ENCODE measurements at places on chromosomes 3 and 15.

GRCh38 chr15:83928878-83929418 lies 275.0 kb downstream of the ADAMTSL3 start:
- DNase-seq, result no peak

DNA sequence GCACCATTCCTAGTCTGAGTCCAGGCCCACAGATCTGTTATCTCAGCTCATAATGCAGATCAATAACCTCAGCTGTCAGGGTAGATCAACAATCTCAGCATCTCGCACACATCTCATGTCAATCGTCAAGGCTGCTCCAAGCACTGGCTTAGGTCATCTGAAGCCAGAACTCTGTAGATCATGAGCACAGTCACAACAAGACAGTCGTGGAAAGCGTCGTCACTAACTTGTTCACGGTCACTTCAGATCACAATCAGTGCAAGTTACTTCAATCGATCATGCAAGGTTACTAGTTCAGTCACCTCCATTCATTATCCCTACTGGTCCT lies 71.8 kb downstream of the RBPMS2 start:
- no peak for DNase-seq

DNA sequence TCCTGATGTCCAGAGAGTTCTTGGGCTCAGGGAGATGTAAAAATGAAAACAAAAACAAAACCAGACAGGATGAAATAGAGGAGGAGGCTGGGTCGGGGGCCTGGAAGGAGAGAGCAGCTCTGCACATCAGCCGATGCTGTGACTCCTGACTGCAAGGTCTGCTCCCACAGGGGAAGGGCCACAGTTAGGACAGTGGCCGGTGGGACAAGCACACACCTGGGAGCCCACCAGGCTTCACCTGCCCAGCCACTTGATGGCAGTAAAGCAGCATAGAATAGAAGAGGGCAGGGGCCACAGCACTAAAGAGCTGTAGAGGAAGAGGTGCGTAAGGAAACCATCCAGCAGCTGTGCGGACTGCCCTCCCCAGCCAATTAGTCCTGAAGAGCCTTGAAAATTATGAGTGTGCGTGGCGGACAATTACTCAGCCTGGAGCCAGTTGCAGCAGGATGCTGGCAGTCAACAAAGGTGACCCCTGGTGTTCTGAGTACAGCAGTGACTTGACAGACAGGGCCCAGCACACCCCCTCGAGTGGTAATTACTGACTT lies 29.8 kb downstream of the ALS2CL start:
- DNase-seq, result no peak

DNA sequence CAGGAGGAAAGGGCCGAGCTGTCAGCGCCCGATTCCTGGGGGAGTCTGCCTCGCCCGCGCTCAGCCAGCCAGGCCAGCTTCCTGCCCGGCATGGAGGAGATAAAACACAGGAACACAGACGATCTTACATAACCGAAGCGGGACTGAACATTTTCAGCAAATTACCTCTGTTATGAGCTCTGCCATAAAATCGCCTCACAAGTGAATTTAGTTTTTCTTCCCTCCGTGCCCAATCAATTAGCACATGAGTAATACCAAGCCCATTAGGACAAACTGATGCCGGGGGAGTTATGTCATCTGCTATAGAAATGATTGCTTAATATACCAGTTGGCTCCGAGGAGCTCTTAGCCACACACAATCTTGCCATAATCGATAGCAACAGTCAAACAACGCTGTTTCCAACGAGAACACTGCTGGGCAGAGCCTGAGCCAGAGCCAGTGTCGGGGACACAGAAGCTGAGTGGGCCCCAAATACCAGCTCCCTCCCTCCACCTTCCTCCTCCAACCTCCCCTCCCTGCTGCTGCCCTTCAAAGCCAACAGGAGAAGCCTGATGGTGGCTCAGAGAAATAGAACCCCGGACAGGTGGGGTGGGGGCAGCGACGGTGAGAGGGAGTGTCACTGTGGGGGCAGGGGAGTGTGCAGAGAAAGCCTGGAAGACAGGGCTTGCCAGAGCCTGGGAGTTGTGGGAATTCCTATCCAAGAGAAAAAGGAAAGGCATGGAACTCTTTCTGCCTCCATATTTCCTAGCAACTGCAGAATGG lies 279.4 kb upstream of the TLE3 start:
- DNase-seq, result peak; percentile 12

GRCh38 chr3:32405711-32406323 lies 14.2 kb downstream of the CMTM7 start:
- DNase-seq, result no peak

- DNase-seq, result no peak
Observed at GRCh38 chr3:169147238-169148008, 516.1 kb downstream of the MECOM start.

DNA sequence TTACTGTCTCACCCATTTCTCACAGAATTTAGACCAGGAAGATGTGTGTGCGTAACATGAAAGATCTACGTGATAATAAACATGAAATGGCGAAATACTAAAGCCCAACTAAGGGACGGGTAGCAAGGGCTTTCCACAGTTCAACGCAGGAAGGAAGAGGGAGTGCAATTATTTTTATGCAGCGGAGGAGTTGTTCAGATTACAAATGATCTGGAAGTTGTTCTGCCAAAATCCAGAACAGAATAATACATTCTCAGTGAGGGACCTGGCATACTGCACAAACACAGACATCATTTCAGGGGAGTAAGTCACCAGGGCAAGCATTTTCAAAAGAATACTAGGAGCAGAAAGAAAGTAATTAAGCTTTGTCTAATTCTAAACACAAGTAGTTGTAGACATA lies 133.6 kb upstream of the RAP2B start:
- DNase-seq, result no peak

DNA sequence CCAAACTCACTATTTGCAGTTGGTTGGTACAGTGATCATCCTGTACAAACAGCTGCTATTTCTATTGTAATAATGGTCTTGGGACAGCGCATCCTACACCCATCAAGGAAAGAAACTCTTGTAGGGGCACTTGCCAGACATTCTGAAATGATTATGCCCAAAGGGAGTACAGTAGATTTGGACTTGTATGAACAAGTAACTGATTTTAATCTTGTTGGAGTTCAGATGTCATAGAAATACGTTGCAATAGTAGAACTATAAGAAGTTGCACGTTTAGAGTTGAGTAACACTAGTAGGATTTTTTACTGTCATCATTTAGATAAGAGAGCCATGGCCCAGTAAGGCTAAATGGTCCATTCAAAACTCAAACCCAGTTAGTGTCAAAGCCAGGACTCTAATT lies 192.8 kb downstream of the SATB1 start:
- DNase-seq, result no peak

DNA sequence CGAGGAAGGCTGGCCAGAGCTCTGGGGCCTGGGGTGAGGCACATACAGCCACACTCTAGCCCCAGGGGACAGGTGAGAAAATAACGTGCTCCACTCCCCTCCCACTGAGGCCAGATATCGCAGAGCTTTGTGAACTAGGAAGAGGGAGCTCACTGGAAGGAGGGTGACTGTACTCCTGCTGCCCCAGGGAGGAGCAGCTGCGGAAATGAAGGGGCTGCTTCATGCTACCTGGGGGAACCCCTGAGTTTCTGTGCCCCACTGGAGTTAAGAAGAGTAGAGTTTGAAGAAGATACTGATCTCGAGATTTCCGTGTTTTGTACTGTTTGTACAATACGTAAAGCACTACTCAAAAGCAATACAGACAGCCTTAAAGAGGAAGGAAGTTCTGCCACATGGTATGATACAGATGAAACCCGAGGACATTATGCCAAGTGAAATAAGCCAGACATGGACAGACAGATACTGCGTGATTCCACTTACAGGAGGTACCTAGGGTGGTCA lies 44.6 kb downstream of the CMTM6 start:
- no peak for DNase-seq

DNA sequence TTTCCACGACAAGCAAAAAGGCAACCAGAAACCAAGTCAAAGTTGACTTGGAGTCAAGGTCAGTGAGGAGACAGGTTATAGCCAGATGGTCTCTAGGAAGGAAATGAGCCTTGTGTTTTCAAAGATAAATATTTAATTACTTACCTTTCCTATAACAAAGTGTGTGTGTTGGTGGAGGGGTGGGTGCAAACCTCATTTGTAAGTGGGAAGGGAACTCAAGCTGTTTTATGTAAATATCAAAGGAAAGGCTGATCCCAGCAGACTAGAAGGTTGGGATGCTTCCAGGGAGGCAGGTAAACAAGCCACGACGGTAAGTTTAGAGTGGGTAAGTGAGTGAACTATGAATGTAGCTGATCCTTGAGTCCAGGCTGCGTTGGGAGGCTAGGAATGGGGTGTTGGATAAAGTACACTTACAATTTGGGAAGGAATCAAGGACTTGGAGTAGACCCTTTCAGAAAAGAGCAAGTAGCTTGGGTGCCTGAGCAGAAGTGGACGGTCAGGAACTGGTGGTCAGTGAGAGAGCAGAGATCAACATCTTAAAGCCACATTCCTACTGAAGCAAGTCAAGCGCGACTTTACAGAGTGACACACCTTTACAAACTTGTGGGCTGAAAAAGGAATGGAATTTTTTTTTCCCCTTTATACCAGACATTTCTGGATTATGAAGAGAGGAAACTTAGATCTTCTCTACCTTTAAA lies 82.0 kb upstream of the TBL1XR1 start:
- DNase-seq, result no peak

GRCh38 chr15:66152650-66153049 lies 100.9 kb downstream of the MEGF11 start:
- DNase-seq, result no peak

DNA sequence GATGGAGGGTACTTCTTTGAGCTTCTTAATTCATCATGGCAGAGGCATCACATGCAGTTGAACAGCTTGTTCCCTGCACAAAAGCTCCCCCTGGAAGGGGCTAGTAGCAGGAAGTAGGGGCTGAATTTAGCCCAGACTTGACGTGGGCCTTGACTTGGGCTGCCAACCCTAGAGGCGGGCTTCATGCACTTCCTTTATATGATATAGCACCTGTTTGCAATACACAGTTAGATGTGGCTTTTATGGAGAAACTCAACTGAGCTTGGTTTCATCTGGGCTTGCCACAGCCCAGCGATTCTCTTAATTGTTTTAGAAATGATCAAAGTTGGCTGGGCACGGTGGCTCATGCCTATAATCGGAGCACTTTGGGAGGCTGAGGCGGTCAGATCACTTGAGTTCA lies 33.7 kb upstream of the ADGRG7 start:
- DNase-seq, result no peak

- no peak for DNase-seq
Observed at GRCh38 chr15:89825271-89825940, 10.8 kb upstream of the ANPEP start.

DNA sequence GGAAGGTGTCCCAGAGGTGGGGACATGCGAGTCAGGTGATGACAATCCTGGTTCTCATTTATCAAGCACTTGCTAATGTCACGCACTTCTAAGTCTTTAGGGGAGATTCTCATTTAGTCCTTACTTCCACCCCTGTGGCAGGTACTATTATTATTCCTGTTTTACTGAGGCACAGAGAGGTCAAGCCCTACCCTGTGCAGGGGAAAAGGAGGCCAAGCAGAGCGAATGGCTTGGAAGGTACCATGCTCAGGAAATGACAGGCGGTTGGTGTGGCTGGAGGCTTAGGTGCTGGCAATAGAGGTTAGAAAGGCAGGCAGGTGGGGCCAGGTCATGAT lies 268.9 kb downstream of the UACA start:
- no peak for DNase-seq

- no peak for DNase-seq
Observed at GRCh38 chr15:82538961-82539690, 1.1 kb downstream of the RPS17 start.

DNA sequence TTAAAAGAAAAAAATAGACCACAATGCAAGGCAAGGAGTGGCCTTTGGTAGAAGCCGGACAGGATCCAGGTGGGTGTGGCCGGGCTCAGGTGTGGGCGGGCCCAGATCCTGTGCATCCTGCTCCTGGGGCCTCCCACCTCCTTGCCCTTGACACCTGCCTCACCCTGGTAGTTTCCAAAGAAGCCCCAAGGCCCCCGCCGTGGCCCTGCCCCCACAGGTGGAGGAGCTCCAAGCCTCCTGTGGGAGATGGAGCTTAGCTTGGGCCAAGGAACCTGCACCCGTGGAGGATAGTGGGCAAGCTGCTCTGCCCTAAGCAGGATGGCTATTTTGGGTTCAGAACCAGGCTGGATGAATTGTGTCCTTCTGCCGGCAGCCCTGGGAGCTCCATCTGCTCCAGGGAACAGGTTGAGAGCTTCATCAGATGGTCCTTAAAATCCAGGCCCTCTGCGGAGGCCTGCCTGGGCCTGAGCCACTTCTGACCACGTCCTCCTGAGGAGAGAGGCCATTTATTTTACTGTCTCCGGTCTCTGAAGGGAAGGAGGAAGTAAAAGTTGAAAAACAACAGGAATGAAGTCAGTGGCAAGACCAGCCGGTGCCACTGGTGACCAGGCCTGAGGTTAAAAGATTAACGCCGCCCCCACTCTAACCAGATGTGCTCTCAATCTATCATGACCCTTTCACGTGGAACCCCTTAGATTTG lies 53.9 kb upstream of the KLF13 start:
- peak; percentile 93 for DNase-seq

- DNase-seq, result no peak
Observed at GRCh38 chr3:119624002-119624720, 26.5 kb downstream of the PLA1A start.

DNA sequence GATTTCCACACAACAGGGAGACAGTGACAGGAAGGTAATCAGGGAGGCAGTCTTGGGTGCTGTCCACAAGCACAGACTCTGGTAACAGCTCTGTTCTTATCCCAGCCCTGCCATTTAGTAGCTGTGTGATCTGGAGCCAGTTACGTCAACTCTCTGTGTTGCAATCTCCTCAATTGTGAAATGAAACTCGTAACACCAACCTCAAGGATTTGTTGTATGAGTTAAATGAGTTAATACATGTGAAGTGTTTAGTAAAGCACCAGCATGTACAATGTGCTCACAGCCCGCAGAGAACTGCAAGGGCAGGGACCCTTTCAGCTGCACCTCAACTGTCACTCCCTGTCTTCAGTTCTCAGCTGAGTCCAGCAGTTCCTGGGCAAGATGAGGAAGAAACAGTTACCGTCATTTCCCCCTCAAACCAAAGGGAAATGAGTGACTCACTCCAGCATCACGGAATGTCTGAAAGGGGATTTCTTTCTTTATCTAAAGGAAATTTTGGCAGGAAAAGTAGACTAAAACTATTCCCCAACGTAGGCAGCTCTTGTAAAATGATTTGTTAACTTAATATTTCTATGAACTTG lies 39.9 kb upstream of the MB21D2 start:
- DNase-seq, result no peak

DNA sequence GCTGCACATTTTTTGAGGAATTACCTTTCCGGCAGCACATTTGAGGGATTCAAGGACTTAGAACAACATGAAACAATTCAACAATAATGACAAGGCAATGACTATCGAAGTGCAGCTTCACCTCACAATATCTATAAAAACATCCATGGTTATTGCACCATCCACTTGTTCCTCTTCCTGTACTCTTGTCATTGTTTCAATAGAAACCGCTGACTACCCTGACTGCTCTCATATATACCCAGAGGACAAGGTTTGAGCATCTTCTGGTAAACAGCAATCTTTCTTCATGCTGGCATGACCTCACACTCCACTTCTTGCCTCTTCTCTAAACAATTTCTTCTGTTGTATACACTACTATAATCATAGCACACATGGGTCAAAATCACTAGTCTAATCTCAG lies 864.9 kb downstream of the FHIT start:
- no peak for DNase-seq

GRCh38 chr3:56754741-56755417 lies 46.9 kb downstream of the ARHGEF3 start:
- no peak for DNase-seq
